CD4-positive, alpha-beta T cell treated with Interleukin-17A for 1 hour (primary cell): ENCODE measurements at places on chromosomes 5 and 9.

GRCh38 chr5:108168915-108169314, 213.0 kb downstream of the FBXL17 start:
- no peak for DNase-seq

DNA sequence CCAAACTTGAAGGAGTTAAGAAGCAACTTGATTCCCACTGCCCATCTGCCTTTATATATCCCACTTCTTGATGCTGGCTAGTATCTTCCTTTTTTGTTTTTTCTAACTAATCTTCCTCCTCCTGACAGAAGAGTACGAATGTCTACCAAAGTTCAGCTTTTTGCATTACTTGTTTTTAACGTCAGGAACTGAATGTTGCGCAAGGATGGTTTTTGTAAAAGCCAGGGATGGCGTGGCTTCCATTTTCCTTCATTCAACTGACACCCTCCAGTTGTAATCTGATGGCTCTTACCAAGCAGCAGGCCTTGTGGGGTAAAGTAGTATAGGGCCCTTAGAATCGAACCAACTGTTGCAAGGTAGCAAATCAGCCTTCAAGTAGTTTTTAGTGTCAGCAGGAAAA, 70.8 kb upstream of the GPR151 start:
- DNase-seq = no peak

GRCh38 chr5:118544887-118545449, 443.4 kb downstream of the DTWD2 start:
- DNase-seq = no peak

DNA sequence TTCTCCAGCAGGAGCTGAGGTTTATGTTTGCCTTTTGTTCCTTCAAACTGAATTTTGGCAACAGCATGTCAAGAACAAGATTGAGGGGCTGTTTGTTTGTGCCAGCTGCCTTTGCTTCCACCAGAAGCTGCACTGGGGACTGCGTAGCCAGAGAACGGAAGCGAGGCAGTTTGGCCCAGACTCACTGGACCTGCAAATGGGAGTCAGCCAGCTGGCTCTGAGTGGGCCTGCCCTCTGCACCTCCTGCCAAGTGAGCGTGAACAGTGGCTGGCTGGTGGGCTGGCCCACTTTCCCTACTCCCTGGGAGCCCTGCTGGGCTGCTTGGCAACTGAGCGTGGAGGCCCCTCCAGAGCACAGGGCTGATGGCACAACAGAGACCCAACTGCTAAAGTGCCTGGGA, 111.6 kb downstream of the GALNT10 start:
- no peak for DNase-seq

DNA sequence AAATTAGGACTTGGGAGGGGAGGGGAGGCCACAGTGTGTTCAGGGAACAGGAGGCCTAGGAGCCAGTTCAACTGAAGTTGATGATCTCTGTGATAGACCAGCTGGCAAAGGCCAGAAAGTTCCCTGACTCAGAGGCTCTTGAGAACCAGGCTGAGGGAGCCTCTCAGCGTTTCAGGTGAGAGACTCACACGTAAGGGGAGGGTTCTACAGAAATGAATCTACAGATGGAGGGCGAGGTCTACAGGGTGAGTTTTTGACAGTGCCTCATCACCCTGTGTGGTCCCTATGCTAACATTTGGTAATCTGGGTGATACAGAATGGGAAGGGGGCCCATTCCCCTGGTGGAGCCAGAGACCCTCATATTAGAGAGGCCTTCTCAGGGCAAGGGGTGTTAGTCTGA, 32.0 kb downstream of the ENHO start:
- DNase-seq = no peak

DNA sequence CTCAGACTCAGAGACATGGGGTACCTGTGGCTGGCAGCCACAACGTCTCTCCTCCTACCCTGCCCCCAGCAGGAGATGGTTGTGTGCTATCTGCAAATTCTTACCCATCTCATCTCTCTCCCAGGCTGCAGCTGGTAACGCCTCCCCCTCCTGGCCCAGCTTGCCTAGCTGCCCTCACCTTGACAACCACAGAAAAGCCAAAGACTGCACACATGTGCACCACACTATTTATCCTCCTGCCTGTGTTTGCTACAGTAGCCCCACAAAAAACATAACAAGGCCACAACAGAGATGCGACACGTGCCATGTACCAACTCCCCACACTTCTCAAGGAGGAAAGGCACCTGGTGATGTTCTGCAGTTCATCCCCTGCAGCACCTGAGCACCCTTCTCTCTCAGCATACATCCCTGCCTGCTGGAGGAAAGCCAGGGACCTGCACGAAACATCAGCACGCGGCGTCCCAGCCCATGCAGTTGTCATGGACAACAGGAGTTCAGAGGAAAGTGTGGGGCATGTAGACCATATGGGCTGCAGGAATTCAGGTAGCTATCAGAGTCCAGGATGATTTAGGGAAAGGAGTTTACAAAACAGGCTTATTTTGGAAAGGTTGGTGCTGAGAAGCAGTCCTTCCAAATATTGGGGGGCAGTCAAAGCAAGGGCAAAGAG, 168.7 kb downstream of the C5orf15 start:
- DNase-seq = no peak

DNA sequence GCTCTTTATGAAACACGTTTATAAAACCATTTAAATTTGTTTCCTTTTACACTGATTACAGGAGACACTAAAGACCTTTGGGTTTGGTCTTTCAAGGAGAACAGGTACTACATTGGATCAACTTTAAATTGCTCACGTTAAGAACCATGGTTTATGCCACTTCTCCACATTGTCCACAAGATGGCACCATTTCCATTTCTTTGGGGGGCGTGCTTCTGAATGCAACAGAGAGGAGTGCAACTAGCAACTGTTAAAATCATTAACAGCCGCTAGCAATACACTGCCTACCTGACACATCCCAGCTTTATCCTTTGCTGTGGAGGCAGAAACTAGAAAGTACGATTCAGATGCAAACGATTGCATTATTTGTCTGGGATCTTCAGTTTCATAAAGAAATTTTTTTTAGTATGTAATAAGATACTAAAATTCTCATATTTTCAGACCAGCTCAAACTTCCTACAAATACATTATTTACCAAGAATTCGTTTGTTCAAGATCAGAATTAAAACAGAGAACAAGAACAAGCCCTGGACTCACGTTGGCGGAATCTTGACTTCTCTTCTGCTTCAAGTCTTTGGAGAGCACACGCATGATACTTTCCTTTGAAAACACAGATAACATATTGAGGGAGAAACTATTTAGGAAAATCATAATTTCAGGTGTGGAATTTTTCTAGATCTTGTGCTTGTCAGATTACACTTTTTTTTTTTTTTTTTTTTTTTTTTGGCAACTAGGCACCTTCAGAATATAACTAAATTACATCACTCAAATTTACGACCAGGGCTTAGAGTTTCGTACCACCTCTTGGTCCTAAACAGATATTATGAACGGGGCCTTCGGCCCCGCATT, 702 bp downstream of the CDC20B start:
- peak; percentile 88 for DNase-seq

GRCh38 chr9:120928015-120928482, 1.5 kb upstream of the TRAF1 start:
- peak; percentile 78 for DNase-seq

- no peak for DNase-seq
Measured at GRCh38 chr5:174381241-174381640, 335.7 kb downstream of the NSG2 start.

GRCh38 chr9:35611230-35611797, 6.3 kb downstream of the TESK1 start:
- DNase-seq = peak; percentile 73

DNA sequence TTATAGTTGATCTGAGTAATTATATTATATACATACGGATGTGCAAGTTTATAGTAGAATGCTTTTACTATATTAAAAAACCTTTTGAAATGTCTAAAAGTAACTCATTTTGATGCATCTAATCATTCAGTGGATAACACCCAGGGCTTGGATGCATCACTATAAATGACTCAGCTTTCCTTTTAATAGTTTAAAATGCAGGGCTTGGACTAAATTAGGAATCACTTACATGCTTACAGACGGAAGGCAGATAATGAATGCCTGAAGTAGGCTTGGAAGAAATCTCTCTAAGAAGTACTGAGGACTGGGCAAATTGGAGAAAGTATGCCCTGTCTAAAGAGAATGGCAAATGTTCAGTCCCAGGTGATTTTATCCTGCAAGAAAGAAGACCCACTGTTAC, 362.5 kb upstream of the CCNH start:
- DNase-seq = no peak

DNA sequence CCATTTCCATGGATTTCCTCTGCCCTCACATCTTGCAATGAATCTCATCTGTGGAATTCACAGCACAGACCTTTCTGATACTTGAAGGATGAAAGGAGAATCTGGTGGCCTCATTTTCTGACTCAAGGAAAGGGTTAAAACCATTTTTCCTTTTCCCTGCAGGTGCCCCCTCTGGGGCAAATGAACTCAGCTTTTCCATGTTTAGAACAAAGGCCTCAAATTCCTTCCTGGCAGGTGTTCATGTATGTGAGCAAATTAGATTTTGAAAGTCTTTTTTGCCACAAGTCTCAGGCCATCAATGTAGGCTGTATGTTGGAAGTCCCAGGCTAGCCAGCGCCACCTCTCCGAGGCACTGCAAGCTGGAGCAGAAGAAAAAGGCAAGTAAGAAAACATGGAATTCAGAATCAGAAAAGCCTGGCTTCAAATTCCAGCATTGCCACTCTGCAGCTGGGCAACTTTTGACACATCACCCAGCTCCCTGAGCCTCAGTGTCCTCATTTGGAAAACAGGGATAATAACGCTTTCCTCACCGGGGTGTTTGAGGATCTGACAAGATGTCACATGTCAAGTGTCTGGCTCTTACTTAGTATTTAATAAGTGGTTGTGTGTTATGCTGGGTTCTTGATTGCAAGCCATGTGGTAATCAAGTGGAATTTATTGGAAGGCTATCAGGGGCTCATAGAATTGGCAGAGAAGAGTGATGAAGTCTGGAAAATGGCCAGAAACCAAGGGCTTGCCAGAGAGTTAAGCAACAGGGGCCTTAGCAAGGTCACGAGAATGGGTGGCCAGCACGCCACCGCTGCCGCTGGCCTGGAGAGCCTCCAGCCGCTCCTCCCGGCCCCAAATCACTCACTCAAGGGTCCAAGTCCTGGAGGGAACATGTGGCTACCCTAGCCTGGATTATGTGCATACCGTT, 48.4 kb upstream of the SMIM23 start:
- DNase-seq = no peak

GRCh38 chr5:55724281-55724680, 12.2 kb upstream of the SLC38A9 start:
- no peak for DNase-seq

DNA sequence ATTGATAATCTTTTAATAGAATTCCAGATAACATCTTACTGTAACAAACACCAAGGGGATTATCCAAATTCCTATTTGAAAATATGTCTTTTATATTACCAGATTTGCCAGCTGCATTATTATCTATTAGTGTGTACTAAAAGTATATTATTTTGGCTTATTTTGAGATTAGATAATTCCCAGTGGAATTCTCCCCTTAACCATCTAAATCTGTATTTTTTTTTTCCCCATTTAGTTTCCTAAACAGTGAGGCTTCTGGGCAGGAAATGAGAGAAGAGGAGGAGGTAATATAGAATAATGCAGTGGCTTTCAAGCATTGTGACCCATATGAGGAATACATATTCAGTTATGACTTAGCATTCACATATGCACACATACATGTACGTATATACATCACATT, 53.5 kb upstream of the ABL1 start:
- no peak for DNase-seq

DNA sequence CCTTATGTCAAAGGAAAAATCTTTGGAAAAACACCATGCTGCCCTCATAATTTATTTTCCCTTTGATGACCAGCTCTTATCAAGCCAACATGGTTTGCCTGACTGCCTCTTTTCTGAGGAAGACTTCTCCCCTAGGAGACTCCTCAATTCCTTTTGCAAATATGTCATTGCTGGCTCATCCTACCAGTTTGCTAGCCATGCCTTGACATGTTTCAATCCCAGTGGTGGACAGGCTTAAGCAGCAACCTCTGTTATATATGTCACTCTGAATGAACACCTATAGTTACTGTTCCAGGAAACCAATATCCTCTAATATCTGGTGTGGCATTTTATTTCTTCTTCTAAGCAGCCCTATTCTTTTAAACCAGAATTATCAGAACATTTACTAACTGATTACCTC, 615.8 kb downstream of the HTR1A start:
- DNase-seq = no peak

GRCh38 chr9:87259543-87260518, 237.8 kb upstream of the DAPK1 start:
- DNase-seq = no peak

GRCh38 chr9:110064803-110065202, 143.2 kb downstream of the C9orf152 start:
- DNase-seq = no peak

DNA sequence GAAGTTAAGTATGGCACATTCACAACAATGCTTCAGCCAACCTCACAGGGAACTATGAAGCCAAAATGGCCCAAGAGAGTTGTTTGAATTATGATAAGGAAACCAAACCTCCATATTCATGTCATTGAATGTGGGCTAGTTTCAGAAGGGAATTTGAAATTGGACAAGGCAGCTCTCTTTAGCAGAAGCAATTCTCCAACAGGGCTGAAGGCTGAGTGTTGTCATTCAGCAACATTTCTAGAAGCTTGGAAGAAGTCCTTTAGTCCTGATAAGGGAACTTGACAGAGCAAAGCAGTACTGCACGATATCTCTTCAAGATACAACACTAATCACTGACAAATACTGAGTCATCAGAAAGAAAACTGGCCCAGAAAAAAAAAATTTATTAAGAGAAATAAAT, 115.4 kb downstream of the SLC25A46 start:
- DNase-seq = no peak

DNA sequence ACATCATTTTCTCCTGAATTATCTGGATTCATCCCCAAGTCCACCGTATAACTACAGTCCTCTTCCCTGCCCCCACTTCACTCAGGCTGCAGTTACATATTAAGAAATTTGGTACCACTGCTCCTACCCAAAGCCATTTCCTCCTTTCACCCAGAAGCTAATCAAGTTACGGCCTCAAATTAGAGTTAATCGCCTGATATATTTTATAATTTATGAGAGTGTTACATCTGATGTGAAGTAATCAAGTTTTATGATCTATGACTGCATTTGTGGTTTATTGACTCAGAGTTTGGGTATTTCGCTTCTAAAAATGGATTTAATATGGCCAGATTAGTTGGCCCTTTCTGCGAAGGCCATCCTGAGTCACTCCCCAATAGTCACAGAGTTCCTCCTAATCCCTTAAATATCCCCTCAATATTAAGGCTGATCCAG, 223.6 kb upstream of the KIF2A start:
- no peak for DNase-seq

- peak; percentile 18 for DNase-seq
Measured at GRCh38 chr9:34547960-34548611, 25.3 kb upstream of the ENHO start.
